ENCODE measurements at places on chromosomes 2 and 18.

- DNase-seq: no peak
Measured at GRCh38 chr2:10008809-10009176, 34.6 kb upstream of the KLF11 start.

- DNase-seq: peak; percentile 55
Measured at GRCh38 chr2:234949762-234950434, 1.9 kb upstream of the SH3BP4 start.

GRCh38 chr18:13247506-13247905 lies 28.9 kb downstream of the LDLRAD4 start:
- DNase-seq: no peak

- DNase-seq: no peak
Measured at GRCh38 chr2:179248024-179248348, 16.6 kb downstream of the SESTD1 start.

DNA sequence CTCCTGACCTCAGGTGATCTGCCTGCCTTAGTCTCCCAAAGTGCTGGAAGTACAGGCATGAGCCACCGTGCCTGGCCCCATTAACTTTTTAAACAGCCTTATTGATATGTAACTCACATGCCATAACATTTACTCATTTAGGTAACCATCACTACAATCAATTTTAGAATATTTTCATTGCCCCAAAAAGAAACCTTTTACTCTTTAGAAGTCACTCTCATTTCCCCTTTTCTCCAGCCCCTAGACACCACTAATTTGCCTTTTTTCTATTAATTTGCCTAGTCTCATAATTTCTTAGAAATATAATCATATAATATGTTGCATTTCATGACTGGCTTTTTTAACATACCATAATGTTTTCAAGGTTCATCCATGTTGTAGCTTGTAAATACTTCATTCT lies 57.2 kb upstream of the TACR1 start:
- DNase-seq: no peak

DNA sequence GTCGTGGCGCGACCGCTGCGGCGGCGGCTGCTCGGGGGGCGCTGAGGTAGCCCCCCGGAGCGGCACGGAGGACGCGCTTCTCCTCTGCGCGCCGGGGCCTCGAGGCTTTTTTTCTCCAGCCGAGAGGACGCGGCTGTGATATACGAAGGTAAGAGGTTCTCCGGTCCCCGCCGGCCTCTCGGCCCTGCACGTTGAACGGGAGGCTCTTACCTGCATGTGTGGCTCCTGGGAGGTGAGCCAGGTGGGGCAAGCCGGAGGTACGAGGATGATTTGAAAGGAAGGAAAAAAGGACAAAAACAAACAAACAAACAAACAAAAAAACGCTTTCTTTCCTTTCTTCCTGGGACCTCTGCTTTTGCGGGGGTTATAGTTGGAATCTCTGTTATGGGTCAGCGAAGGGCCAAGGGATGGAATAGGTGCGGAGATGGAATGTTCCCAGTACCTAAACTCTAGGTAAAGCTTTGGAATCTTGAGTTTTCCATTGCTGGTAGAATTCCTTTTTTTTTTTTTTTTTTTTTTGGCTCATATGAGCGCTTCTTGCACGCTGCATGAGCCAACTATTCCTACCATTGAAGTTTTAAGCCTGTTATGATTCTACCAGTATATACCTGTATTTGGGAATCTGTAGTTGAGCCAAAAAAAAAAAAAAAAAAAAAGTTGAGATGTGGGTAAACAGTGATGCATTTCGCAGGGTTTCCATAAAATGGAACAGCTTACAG lies 674 bp downstream of the PTPN4 start:
- no peak for DNase-seq

DNA sequence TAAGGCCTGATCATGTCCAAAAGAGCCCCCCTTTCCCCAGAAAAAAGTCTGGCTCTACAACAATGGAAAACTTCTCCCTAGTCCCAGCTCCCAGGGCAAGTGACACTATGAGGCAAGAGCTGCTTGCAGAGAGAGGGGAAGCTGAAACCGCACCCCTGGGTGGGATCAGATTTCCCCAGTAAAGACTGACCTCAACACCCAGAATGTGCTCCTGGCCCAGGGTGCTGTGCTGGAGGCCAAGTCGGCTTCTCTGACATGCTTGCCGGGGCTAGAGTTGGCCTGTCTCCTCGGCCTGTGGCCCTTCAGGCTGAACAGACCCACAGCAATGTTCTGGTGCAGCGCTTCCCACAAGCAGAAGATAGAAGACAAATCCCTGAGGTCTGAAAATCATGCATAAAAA lies 18.4 kb upstream of the ST8SIA3 start:
- DNase-seq: no peak

- DNase-seq: peak; percentile 5
Measured at GRCh38 chr2:236240228-236240990, 23.8 kb downstream of the ASB18 start.

DNA sequence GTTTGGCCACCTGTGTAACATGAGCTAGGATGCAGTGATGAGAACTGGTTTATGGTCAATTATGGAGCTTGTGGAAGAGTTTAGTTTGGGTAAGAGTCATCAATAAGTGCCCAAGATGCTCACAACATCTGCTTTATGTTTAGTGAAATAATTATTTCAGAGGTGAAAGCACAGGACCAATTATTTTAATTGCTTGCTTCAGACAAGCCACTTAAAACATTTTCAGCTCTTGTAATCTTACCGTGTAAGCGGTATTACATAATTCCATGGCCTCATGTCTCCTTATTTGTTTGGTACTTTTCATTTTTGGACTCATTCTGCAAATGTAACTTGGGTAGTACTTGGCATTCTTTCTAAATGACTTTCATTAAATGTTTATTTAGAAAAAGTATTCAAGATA lies 5.4 kb downstream of the B3GNT2 start:
- DNase-seq: no peak

- no peak for DNase-seq
Measured at GRCh38 chr2:168568476-168569267, 112.6 kb downstream of the CERS6 start.

DNA sequence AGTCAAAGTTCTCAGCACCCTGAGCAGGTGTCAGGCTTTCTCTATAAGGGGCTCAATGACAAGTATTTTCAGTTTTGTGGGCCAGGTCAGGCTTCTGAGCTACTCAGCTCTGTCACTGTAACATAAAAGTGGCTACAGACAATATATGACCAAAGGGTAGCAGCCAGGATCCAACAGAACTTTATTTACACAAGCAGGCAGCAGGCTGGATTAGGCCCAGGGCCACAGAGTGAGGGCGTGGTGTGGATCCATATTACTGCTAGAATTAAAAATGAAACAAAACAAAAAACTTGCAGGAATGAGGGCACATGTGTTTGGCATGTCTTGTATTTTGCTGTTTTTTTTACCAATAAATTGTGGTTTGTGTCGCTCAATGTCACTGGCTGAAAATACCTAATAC lies 143.7 kb downstream of the EIPR1 start:
- DNase-seq: no peak

DNA sequence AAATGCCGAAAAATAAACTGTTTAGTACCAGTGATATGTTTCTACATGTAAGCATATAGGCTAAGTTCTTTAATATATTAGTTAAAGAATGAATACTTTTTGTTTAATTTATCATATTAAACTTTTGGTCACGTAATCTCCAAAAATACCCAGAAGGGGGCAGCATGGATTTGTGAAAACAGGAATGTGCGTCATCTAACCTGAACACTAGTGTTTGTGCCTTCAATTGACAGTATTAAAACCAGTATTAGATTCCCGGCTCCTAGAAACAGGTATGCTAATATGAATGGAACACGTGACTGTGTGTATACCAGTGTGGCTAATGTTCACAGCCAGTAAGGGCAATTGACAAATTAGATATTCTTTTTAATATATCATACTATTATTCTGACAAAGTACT lies 51.8 kb downstream of the WDR7 start:
- DNase-seq: peak; percentile 35

DNA sequence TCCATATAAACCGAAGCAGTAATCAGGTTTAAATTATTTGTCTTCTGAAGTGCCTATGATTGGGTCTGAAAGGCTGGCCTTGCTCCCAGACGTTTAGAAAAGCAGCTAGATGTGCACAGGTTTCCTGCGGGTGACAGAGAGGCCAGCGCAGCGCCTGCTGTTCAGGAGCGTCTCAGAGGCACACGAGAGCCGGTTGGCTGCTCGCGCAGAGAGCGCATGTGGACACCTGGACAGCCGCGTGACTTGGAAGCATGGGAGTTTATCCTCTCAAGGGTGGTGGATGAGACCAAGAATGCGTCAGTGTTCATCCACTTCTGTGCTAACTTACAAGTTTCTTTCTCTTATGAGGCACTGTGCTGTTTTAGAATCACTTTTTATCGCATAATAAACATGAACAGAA lies 303.7 kb downstream of the PTGR3 start:
- DNase-seq: no peak

- no peak for DNase-seq
Measured at GRCh38 chr2:63054841-63055225, 4.2 kb downstream of the OTX1 start.

- no peak for DNase-seq
Measured at GRCh38 chr18:79798346-79798998, 734 bp downstream of the KCNG2 start.

DNA sequence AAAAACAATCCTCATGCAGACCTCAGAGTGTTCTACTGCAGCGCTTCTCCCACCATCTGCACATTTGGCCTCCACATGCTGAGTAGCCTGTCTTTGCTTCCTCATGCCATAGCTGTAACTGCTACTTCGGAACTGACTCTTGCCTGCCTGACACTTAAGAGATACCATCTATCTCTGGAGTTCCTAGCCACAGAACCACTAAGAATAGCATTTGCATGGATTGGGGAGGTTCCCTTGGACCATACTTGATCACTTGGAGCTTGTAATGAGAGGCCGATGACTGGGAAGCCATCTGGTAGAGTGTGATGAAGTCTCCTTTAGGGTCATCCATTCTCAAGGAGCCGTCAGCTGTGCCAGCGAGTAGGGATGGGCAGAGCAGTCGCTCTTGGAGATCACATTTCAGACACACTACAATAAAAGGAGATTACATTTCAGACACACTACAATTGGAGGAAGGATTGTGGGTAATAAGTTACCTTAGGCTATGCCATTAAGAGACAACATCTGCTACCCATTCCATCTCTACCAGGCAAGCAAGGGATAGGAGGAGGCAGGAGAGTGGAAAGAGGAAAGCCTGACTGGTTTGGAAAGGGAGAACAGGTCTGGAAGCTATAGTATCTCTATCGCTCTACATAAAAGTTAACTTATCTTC lies 21.8 kb downstream of the DOK1 start:
- DNase-seq: no peak

DNA sequence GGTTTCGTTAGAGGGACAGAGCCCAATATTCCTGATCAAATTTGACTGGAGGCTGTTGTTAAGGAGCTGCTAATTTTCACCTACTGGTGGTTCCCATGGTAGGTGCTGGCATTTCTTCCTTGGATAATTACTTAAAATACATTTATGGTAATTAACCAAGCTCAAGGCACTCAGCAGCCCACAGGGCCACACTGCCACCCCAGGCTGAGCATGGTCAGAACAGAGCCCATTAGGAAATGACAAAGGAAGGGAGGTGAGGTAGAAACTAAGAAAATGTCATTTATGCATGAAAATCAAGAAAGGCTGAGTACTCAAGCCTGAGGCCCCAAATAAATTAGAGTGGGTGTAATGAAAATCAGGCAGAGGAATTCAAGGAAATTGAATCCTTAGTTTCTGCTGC lies 510.2 kb upstream of the GYPC start:
- no peak for DNase-seq

GRCh38 chr18:3093624-3094337 lies 80.8 kb upstream of the LPIN2 start:
- DNase-seq: no peak

GRCh38 chr18:73733376-73733775 lies 414.3 kb downstream of the FBXO15 start:
- DNase-seq: no peak

- no peak for DNase-seq
Measured at GRCh38 chr2:96903815-96904214, 33.9 kb upstream of the SEMA4C start.

GRCh38 chr2:9222239-9222892 lies 15.8 kb downstream of the ASAP2 start:
- no peak for DNase-seq

GRCh38 chr2:29001806-29002205 lies 20.7 kb downstream of the TOGARAM2 start:
- DNase-seq: no peak

DNA sequence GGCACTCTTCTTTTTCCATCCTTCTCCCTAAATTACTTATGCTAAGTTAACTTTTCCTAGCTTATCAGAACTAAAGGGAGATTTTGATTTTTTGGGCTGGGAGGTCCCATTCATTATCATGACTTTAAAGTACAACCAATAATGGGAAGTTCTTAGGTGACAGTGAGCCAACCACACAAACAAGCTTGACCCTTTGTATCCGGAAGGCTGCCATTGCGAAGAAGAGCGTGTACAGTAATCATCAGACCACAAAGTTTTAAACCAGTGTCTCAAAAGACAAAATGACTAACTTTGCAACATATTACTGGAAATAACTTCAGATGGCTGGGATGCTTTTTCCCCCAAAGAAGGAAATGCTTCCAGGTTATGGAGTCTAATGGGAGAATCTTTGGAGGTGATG lies 298.1 kb downstream of the TGIF1 start:
- no peak for DNase-seq

GRCh38 chr2:229825476-229825875 lies 96.3 kb downstream of the TRIP12 start:
- DNase-seq: no peak

- no peak for DNase-seq
Measured at GRCh38 chr2:65527451-65528240, 95.2 kb upstream of the SPRED2 start.

DNA sequence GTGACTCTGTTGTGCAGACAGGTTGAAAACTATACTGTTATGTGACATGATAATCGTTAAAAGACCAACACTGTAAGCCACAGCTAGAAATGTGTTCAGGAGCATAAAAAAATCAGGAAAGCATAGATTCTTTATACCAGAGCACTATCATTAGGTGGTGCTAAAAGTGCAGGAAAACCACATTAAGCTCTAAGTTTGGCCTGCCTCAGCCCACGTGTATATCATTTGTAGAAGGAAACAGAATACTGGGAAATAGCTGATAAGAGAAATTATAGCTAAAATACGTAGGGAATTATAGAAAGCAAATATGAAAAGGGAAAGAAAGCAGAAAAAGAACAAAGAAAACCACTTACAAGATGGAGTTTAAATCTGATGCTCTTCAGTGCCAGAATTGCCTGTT lies 26.5 kb upstream of the C2orf74 start:
- peak; percentile 66 for DNase-seq

DNA sequence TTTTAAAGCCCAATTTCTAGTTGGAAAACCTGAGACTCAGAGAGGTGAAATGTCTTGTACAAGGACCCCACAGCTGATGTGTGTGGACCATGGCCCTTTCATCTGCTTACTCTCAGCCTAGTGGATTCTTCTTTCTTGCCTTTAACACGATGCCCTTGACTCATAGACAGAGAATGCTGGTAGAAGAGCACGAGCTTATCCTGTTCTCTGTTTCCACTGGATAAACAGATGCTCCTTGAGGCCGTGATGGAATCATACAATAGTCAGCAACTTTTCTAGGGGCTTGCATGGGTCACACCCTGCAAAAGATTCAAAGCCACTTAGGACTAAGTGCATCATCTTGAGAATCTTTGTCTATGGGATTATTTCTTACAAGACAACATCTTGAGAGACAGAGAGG lies 50.9 kb downstream of the MYCN start:
- no peak for DNase-seq

- DNase-seq: no peak
Measured at GRCh38 chr2:52676056-52676455, 1091.5 kb upstream of the CHAC2 start.

- DNase-seq: no peak
Measured at GRCh38 chr2:215812966-215813365, 200.4 kb downstream of the MREG start.

- peak; percentile 74 for DNase-seq
Measured at GRCh38 chr2:132651115-132652045, 18.6 kb downstream of the LYPD1 start.
